Stimulated activated CD4-positive, alpha-beta T cell treated with anti-CD3 and anti-CD28 coated beads, TNF-alpha, amount 100 ng/mL, for 4 hours (primary cell): ENCODE measurements at places on chromosomes 16 and 17.

DNA sequence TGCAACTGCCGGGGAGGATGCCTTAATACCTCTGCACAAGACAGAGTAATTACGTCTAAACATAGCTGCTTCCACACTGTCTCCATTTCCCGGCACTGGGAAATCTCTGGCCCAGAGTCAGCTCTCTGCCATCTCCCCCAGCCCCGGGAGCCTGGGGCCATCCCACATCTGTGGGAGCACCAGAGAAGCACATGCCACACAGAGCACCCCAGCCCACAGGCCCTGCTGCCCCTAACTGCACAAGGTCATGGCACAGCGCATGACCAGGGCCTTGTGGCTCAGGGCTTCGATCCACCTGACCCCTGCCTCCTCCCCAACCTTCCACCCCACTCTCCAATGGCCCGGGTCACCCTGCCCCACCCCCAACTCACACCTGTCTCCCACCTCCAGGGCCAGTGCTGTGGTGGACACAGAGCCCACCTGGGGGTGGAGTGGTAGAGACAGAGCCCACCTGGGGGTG lies 36.6 kb upstream of the RBFOX3 start:
- no peak for DNase-seq

GRCh38 chr16:66529475-66529874 lies 20.4 kb downstream of the TK2 start:
- no peak for DNase-seq

GRCh38 chr16:76653390-76654026 lies 376.3 kb downstream of the CNTNAP4 start:
- no peak for DNase-seq

GRCh38 chr17:39628655-39629493 lies 2.1 kb downstream of the PPP1R1B start:
- no peak for DNase-seq

- no peak for DNase-seq
These were observed 306.3 kb downstream of the CNTNAP4 start for GRCh38 chr16:76583466-76583865.

GRCh38 chr17:21171309-21171922 lies 42.5 kb downstream of the TMEM11 start:
- DNase-seq = no peak

- no peak for DNase-seq
These were observed 771.0 kb downstream of the KCNJ18 start for GRCh38 chr17:22463110-22463850.

GRCh38 chr16:75301804-75302203 lies 50.4 kb upstream of the BCAR1 start:
- DNase-seq = no peak

- no peak for DNase-seq
These were observed 134.1 kb downstream of the IRF8 start for GRCh38 chr16:86033016-86033474.

DNA sequence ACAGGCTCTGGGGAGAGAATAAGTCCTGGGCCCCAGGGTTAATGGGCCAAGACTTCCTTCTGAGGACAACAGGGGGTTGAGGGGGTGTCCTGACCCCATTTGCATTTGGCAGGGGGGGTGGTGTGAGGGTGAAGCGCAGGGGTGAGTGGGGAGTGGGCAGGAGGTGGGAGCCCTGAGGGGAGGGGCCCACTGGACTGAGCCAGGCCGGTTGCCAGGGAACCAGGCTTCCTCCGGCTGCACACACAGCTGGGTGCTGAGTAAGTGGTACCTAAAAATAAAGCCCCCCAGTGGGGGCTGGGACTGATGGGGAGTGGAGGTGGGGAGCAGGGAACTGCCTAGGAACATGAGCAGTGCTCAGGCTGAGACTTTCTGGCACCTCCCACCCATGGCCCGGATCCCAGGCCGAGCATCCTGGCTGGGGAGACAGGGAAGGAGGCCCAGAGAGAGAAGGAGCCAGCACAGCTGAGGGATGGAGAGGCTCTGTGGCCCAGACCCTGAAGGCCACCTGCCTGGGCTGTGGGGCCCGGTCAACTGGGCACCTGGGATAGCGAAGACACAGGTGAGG lies 7.5 kb upstream of the RASD1 start:
- DNase-seq = no peak

DNA sequence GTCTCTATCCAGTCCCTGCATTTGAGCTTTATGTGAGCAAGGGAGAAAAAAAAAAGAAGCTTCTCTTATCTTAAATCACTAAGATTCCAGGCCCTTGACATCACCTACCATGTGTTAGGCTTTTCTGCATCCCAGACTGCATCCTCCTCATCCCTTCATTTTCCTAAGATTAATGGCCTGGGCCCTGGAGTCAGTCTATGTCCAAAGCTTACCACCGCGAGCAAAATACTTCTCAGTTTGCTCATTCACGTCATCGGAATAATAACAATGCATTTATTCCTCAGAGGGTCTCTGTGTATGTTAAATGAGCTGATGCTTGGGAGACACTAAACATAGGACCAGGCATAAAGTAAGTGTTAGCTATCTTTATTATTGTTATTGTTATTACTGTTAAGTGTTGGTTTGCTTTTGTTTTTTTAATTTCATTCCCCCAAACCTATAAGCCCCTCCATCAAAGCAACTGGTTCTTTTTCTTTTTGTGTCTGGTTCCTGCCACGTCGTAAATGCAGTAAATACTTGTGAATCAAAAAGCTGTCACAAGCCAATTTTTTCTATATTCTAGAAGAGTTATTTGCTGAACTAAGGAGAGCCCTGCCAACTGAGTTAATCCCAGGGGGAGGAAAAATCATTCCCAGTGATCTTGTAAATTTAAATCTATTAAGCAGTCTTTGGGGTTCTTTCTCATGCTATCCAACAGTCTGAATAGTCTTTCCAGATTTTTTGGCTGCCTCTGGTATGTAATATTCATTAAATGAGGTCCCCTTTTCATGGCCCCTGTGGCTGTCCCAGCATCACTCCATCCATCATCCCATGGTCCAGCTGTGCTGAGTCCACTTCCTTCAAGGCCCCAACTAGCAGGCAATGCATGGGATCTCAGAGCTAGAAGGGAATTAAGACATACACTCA lies 46.5 kb downstream of the VAT1L start:
- no peak for DNase-seq

GRCh38 chr17:13429201-13429600 lies 172.5 kb downstream of the HS3ST3A1 start:
- no peak for DNase-seq

GRCh38 chr17:82228842-82229697 lies at the start of gene SLC16A3:
TSS of gene SLC16A3 (plus strand) at chr17:82229042. CDS start at chr17:82236009, 6,967 bp downstream.
- DNase-seq = peak; percentile 44
